ENCODE measurements at places on chromosomes 11 and 22.

- H3K27ac ChIP-seq, result no peak overlapping the region
- DNase-seq, result no peak
- H3K4me1 ChIP-seq, result peaks cover 8% of the 10 kb centered on the region
- H3K4me3 ChIP-seq, result no peak overlapping the region
- peaks cover 34% of the 10 kb centered on the region for H3K36me3 ChIP-seq
- H3K27me3 ChIP-seq, result no peaks in the 10 kb centered on the region
Observed at GRCh38 chr22:17205432-17205831, 13.8 kb downstream of the ADA2 start.

- peaks cover 6% of the 10 kb centered on the region for H3K27me3 ChIP-seq
- H3K4me1 ChIP-seq, result peaks cover 9% of the 10 kb centered on the region
- no peak for DNase-seq
- H3K36me3 ChIP-seq, result peaks cover 6% of the 10 kb centered on the region
Observed at GRCh38 chr11:16891964-16892363, 122.2 kb downstream of the PLEKHA7 start.

- H3K36me3 ChIP-seq, result no peaks in the 10 kb centered on the region
- H3K4me1 ChIP-seq, result no peaks in the 10 kb centered on the region
- no peak for DNase-seq
Observed at GRCh38 chr11:5196731-5197130, 3.8 kb downstream of the OR51V1 start.

GRCh38 chr22:49124608-49125007 is 703.1 kb downstream of the BRD1 start:
- no peak for DNase-seq
- no peaks in the 10 kb centered on the region for H3K36me3 ChIP-seq
- no peak overlapping the region for H3K27ac ChIP-seq
- H3K4me1 ChIP-seq, result no peaks in the 10 kb centered on the region

DNA sequence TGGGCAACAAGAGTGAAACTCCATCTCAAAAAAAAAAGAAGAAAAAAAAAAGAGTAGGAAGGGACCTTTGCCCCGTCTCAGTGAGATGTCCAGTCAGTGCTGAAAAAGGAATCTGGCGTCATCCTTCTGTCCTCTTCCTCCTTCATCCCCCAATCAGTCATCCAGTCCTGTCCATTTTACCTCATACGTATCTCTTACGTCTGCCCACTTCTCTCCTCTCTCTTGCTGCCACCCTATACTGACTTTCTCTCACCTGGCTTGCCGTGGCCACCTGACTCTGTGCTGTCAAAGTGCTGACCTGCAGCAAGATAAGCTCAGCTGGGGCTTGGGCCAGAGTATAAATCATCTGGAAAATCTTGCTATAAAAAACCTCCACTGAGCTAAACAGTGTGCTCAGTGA is 13.6 kb downstream of the SEPTIN3 start:
- no peaks in the 10 kb centered on the region for H3K4me1 ChIP-seq
- no peak overlapping the region for H3K27ac ChIP-seq
- DNase-seq, result no peak
- H3K27me3 ChIP-seq, result peaks cover 12% of the 10 kb centered on the region
- H3K4me3 ChIP-seq, result no peak overlapping the region

GRCh38 chr22:29205594-29206371 is at the start of gene EMID1:
EMID1 (plus strand) TSS chr22:29205896; CDS start chr22:29206039, 143 bp downstream.
- no peaks in the 10 kb centered on the region for H3K36me3 ChIP-seq
- peak within 1 kb of the TSS; percentile 54 for H3K4me3 ChIP-seq
- DNase-seq, result peak; percentile 48
- no peak within 1 kb of the TSS for H3K27ac ChIP-seq
- H3K4me1 ChIP-seq, result peaks cover 28% of the 10 kb centered on the region

DNA sequence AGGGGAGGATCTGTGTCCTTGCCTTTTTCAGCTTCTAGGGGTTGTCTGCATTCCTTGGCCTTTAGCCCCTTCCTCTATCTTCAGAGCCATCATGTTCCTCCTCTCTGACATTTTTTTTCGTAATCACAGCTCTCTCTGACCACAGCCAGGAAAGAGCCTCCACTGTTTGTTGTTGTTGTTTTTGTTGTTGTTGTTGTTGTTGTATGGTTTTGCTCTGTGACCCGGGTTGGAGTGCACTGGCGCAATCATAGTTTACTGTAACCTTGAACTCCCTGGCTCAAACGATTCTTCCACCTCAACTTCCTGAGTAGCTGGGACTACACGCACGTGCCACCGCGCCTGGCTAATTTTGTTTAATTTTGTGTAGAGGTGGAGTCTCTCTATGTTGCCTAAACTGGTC is 55.3 kb upstream of the KCNQ1OT1 start:
- H3K27ac ChIP-seq, result no peak overlapping the region
- no peaks in the 10 kb centered on the region for H3K4me1 ChIP-seq
- no peak overlapping the region for H3K4me3 ChIP-seq
- no peaks in the 10 kb centered on the region for H3K27me3 ChIP-seq
- no peak for DNase-seq

- peak overlapping the region; percentile 79 for H3K4me3 ChIP-seq
- H3K27ac ChIP-seq, result peak overlapping the region; percentile 74
- H3K36me3 ChIP-seq, result peaks cover 14% of the 10 kb centered on the region
- peaks cover 47% of the 10 kb centered on the region for H3K4me1 ChIP-seq
- peaks cover 10% of the 10 kb centered on the region for H3K27me3 ChIP-seq
Observed at GRCh38 chr22:46071451-46072109, 78.7 kb upstream of the PPARA start.

GRCh38 chr22:16774911-16775500 is 50.2 kb downstream of the XKR3 start:
- H3K4me1 ChIP-seq, result no peaks in the 10 kb centered on the region
- H3K36me3 ChIP-seq, result no peaks in the 10 kb centered on the region
- H3K27ac ChIP-seq, result no peak overlapping the region
- peaks cover 13% of the 10 kb centered on the region for H3K27me3 ChIP-seq
- DNase-seq, result no peak
- no peak overlapping the region for H3K4me3 ChIP-seq

GRCh38 chr22:24518771-24519485 is 23.8 kb downstream of the UPB1 start:
- H3K27ac ChIP-seq, result no peak overlapping the region
- no peaks in the 10 kb centered on the region for H3K36me3 ChIP-seq
- H3K4me3 ChIP-seq, result no peak overlapping the region
- no peak for DNase-seq
- H3K27me3 ChIP-seq, result no peaks in the 10 kb centered on the region
- H3K4me1 ChIP-seq, result peaks cover 6% of the 10 kb centered on the region

DNA sequence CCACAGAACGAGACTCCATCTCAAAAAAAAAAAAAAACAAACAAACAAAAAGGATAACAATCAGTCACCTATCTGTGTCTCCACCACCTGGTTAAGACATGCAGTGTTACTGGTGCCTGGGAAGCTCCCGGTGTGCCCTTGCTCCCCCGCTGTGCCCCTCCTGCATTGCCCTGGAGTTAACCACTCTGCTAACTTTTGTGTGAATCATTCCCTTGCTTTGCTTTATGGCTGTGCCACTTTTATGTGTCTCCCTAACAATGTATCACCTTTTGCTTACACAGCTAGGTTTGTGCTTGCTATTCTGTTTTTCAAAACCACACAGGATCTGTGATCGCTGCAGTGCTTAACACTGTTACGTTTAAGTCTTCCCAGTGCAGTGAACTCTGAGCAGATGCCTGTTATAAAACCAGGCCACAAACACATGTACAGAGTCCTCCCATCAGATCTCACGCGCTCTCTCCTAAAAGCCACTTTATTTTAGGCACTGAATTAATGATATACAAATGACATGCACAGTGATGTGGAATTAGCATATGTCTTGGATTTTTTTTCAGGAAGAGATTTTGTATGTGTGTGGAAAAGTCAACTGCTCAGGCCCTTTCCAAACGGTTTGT is 69.9 kb downstream of the BUD13 start:
- DNase-seq, result no peak
- H3K36me3 ChIP-seq, result no peaks in the 10 kb centered on the region
- no peak overlapping the region for H3K4me3 ChIP-seq
- no peaks in the 10 kb centered on the region for H3K4me1 ChIP-seq
- peaks cover 18% of the 10 kb centered on the region for H3K27me3 ChIP-seq

DNA sequence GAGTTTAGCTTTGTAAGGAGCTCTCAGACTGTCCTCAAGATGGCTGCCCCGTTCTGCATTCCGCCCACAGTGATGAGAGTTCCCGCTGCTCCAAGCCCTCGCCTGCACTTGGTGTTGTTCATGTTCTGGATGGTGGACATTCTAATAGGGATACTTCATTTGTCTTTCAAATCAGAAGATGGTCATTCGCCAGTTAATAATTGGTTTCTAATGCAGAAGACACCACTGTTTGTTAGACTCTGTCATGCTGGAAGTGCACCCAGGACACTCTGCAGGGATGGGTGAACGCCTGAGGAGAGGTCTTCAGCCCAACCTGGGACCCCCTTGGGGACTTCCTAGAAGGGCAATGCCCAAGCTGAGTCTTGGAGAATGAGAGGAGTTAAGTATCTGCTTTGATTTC is 836.4 kb downstream of the TBC1D22A start:
- H3K4me1 ChIP-seq, result no peaks in the 10 kb centered on the region
- no peak overlapping the region for H3K4me3 ChIP-seq
- H3K36me3 ChIP-seq, result no peaks in the 10 kb centered on the region
- DNase-seq, result no peak
- peaks cover 17% of the 10 kb centered on the region for H3K27me3 ChIP-seq
- H3K27ac ChIP-seq, result no peak overlapping the region

- no peaks in the 10 kb centered on the region for H3K36me3 ChIP-seq
- no peak for DNase-seq
- H3K4me1 ChIP-seq, result no peaks in the 10 kb centered on the region
- no peaks in the 10 kb centered on the region for H3K27me3 ChIP-seq
- no peak overlapping the region for H3K27ac ChIP-seq
Observed at GRCh38 chr11:15519124-15519791, 404.5 kb downstream of the INSC start.

- H3K4me3 ChIP-seq, result no peak overlapping the region
- H3K27ac ChIP-seq, result no peak overlapping the region
- no peak for DNase-seq
- H3K4me1 ChIP-seq, result no peaks in the 10 kb centered on the region
- peaks cover 29% of the 10 kb centered on the region for H3K27me3 ChIP-seq
Observed at GRCh38 chr11:119791701-119792151, 62.7 kb upstream of the NECTIN1 start.

DNA sequence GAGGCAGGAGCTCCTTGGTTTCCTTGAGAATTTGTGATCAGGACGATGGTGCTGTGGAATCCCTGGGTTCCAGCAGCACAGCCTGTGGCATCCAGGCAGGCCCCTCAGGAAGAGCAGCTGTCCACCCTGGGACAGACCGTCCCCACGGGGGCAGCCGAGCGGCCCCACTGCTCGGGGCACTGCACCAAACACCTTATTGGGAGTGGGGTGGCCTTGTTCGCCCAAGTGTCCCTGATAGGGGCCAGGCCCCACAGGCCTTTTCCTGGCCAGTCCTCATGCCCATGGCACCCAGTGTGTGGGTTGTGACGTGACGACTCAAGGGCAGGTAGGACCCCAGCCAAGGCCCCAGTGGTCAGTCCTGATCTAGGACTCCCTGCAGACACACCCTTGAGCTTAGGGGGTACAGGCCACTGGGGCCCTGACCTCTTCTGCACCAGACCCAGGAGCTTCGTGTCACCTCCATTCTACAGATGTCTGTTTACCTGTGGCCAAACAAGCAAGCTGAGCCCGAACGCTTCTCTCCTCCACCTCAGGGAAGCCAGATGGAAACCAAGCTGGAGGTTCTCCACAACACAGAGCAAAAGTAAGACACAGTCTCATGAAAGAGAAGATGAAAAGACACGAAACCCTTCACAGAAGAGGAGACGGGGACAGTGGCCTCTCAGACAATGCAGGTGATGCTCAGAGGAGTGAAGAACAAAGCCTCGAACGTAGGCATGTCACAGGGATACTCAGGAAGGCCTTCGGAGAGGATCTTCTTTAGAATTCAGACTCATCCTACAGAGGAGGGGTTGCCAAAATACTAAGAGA is 1.6 kb upstream of the BRD1 start:
- peak overlapping the region; percentile 91 for H3K27ac ChIP-seq
- no peaks in the 10 kb centered on the region for H3K27me3 ChIP-seq
- no peak for DNase-seq

- no peaks in the 10 kb centered on the region for H3K27me3 ChIP-seq
- no peak overlapping the region for H3K4me3 ChIP-seq
- peak overlapping the region; percentile 83 for H3K27ac ChIP-seq
- H3K4me1 ChIP-seq, result peaks cover 78% of the 10 kb centered on the region
Observed at GRCh38 chr22:42608136-42608822, 6.4 kb downstream of the POLDIP3 start.

DNA sequence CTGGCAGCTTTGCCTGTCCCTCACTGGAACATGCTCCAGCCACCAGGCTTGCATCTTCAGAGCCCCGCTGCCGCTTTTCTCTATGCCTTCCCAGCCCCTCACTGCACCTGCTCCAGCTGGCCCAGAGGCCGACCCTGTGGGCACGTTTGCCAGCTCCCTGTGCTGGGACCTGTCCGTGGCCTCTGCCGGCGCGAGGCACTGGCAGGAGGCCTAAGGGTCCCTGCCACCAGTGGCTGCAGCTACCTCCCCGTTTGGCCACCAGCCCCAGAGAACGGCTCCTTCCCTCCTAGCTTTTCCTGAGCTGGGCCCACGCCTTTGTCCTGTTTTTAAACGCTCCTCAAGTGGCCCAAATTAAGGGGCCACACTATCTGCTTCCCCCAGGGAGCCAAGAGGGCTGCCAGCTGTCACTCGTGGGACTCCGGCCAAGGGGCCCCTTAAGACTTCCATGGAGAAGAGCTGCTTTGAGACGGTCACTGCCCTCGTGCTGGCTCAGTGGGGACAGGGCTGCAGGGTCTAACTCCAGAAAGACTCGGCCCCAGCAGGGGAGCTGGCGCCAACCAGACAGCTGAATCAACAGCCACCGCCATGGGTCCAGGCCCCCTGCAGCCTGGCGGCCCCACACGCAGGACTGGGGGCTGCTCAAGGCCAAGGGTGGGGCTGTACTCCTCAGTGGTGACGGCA is 24.6 kb upstream of the WNT7B start:
- no peak overlapping the region for H3K27ac ChIP-seq
- no peak overlapping the region for H3K4me3 ChIP-seq
- H3K27me3 ChIP-seq, result peaks cover 4% of the 10 kb centered on the region
- H3K36me3 ChIP-seq, result no peaks in the 10 kb centered on the region

DNA sequence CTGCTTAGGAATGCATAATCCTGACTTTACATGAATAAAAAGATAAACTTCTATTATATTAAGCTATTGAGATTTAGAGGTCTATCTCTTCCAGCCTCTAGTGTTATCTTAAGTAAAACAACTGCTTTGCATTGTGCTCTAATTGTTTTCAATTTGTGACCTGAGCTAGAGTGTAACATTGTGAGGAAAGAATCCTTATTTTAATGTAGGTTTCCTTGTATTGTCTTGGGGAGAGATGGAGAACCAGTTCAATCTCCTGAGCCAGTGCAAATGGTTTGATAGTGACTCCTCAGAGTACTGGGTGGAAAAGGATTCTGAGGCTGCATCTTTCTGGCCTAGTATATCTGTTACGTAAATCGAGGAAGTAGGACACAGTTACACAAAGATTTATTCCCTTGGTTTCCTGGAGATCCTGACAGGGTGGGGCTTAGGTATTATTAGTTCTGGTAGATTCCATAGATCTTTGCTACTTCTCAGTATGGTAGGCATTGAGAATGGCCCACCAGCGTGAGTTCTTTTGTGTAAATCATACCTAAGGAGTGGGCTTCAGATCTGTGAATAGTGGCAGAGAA is 683.5 kb upstream of the CCDC179 start:
- H3K36me3 ChIP-seq, result no peaks in the 10 kb centered on the region
- no peak for DNase-seq
- no peaks in the 10 kb centered on the region for H3K4me1 ChIP-seq
- H3K27me3 ChIP-seq, result no peaks in the 10 kb centered on the region
- H3K4me3 ChIP-seq, result no peak overlapping the region

Data from activated T-cell treated with anti-CD3 and anti-CD28 coated beads, Interleukin-2, amount 50 U/mL, for 24 hours (primary cell).